Stimulated activated CD8-positive, alpha-beta memory T cell treated with anti-CD3 and anti-CD28 coated beads, Interleukin-7, amount 100 ng/mL, for 24 hours (primary cell): ENCODE measurements at places on chromosomes 1 and 21.

DNA sequence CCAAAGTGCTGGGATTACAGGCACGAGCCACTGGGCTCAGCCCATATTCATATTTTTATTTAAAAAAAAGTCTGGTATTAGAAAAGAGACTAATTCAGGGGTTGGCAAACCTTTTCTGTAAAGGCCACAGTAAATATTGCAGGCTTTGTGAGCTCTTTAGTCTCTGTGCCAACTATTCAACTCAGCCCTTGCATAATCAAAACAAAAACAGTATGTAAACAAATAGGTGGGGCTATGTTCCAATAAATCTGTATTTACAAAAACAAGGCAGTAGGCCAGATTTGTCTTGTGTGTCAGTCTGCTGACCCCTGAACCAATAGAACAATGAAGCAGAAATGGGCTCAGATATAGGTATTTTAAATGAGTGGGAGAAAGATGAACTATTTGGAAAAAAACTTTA lies 49.3 kb downstream of the CDC42BPA start:
- no peak for DNase-seq

DNA sequence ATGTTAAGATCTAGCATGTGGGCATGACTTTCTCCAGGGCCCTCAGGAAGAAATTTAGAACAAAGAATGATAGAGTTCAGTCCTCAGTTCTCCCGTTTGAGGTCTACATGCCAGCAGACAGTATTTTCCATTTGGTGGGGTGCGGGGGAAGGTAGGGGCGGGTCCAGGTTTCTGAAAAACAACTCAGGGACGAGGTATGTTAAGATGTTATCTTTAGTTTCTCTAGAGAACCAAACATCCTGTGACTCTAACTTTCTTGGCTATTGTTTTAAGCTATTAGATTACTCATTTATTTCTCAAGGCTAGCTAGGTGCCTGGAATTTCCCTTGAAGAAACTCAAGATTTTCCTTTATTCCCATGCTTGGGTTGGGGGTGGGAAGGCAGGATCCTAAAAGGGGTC lies 42.3 kb upstream of the SYT14 start:
- no peak for DNase-seq

DNA sequence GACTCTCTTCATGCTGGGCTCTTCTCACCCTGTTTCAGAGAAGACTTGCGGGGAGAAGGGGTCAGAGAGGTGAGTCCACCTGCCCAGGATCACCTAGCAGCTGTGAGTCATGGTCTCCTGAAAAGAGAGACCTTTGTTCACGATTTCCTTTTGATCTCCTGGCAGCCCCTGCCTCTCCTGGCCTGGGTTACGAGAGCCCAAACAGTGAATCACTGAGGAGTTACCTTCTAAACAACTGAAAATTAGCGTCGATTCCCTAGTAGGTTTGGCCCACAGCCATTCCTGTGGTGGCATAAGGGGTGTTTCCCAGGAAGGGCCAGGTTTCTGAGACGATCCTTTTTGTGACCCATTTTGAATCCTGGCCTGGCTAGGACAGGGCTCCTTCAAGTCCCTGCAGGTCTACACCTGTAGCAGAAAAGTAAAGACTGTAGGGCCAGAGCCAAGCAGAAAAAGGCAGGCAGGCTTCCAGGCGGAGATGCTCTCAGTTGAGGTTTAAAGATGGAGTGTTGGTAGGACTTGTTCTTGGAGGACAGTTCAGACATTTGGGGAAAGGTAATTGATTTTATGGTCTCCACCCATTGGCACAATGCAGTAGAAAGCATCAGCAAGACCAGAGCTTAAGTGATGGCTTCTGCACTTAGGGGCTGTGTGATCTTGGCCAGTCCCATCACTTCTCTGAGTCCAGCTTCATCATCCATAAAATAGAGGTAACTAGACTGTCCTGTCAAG lies 2.1 kb upstream of the PLA2G2E start:
- no peak for DNase-seq

- DNase-seq, result no peak
These were observed 24.3 kb upstream of the IFNAR2 start for GRCh38 chr21:33205476-33205875.

- DNase-seq, result no peak
These were observed 57.0 kb downstream of the GPR161 start for GRCh38 chr1:168079761-168080160.

GRCh38 chr21:26146681-26147080 lies 23.9 kb downstream of the APP start:
- DNase-seq, result no peak

DNA sequence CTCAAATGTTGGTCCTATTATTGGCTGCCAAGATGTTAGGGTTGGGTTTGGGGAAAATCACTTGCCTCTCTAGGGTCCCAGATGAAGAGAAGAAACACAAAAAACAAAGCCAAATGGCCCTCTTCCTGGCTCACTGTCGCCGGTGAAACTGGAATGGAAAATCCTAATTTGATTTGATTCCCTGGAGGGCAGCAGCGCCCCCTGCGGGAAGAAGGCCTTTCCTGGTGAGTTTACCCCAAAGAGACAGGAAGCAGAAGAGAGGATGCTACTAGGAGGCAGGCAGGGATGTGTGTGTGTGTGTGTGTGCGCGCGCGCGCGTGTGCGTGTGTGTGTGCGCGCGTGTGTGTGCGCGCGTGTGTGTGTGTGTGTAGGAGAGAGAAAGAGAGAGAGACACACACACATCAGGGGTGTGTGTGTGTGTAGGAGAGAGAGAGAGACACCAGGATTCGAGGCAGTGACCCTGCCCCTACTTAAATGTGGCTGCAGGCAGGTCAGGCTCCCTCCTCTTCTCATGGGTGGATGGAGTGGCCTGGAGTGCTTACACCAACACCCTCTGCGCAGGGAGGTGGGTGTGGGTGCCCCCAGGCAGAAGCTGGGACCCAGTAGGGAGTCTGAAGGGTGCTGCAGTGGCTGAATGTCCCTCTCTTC lies 3.1 kb upstream of the SELENON start:
- peak; percentile 82 for DNase-seq

GRCh38 chr21:25572861-25573310 lies 34.4 kb downstream of the MRPL39 start:
- DNase-seq, result no peak

- DNase-seq, result no peak
These were observed 31.5 kb downstream of the DPT start for GRCh38 chr1:168697356-168698126.

GRCh38 chr1:159008744-159009188 lies 941 bp upstream of the IFI16 start:
- DNase-seq, result no peak

GRCh38 chr1:18970762-18971161 lies 14.3 kb upstream of the IFFO2 start:
- DNase-seq, result no peak

- DNase-seq, result no peak
These were observed 44.5 kb downstream of the TRIM33 start for GRCh38 chr1:114466334-114467014.

GRCh38 chr1:91278754-91279153 lies 125.9 kb downstream of the HFM1 start:
- no peak for DNase-seq

DNA sequence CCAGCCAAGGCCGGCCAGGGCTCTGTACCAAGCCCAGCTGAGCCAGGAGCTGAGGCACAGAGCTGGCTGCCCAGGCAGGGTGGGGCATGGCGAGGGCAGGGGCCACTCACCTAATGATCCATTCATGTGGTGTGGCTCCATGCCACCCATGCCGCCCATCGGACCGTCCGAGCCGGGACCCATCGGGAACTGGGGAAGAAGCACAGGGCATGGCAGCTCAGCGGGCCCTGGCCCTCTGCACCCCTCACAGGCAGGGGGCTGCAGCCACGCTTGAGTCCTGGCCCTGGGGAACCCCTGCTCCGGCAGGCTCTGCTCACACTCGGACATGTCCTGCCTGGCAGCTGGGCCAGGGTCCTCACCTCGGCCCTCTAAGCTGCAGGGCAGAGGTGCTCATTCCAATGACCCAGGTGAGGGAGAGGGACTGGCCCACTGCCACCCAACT lies 28.7 kb downstream of the MRPL37 start:
- DNase-seq, result no peak

GRCh38 chr21:27648560-27648959 lies 681.7 kb upstream of the ADAMTS5 start:
- DNase-seq, result no peak

DNA sequence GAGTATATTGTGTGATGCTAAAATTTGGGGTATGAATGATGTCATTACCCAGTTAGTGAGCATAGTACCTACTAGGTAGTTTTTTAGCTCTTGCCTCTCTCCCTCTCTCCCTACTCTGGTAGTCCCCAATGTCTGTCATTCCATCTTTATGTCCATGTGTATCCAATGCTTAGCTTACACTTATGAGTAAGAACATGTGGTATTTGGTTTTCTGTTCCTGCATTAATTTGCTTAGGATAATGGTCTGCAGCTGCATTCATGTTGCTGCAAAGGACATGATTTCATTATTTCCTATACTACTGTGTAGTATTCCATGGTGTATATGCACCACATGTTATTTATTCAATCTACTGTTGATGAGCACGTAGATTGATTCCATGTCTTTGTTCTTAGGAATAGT lies 54.4 kb upstream of the NEGR1 start:
- DNase-seq, result no peak

DNA sequence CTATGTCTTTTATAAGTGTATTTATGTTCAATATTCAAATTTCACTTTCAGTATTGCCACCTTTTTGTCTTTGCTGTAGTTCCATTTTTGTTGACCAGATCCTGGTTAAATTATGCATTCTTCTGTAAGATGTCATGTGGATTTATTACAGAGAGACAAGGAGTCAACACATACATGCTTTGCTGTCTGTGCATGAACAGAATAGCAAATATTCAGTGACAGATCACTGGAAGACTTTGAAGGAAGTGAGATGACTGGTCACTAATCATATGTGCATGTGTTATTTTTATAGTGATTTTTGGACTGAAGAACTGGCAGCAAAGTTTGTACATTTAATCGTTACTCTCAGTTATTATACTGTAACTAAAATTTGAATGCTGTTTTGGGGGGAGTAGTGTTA lies 117.2 kb downstream of the PLPPR5 start:
- DNase-seq, result no peak
